ENCODE measurements at places on chromosomes 7 and 10.
A peak's percentile ranks its signal among the peaks of the same experiment; 100 is the strongest.

DNA sequence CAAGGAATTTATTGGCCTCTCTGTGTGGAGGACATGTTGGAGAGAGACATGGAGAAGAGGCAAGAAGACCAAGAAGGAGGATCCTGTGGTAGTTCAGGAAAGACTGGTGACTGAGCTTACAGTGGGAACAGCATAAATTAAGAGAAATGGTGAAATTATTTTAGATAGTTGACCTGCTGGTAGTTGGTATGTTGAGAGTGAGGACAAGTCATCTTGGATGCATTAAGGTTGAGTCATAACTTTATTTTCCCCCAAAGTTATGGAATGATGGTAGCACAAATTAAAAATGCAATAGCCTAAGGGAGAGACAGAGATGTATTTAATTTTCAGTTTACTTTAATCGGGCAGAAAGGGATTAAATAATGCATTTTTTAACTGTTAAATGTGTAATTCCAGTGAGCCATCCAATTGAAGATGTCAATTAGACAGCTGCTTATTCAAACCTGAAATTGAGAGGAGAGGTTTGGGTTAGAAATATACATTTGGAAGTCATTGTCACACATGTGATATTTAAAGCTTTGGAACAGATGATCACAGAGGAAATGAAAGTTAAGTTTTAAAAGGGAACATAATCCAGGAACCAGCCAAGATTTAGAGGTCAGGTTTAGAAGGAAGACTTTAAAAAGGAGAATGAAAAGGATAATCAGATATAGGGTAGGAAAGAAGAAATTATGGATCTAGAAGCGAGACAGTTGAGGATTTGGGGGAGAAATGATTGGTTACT, 80.6 kb downstream of the DGKB start:
- DNase-seq, result peak; percentile 41

DNA sequence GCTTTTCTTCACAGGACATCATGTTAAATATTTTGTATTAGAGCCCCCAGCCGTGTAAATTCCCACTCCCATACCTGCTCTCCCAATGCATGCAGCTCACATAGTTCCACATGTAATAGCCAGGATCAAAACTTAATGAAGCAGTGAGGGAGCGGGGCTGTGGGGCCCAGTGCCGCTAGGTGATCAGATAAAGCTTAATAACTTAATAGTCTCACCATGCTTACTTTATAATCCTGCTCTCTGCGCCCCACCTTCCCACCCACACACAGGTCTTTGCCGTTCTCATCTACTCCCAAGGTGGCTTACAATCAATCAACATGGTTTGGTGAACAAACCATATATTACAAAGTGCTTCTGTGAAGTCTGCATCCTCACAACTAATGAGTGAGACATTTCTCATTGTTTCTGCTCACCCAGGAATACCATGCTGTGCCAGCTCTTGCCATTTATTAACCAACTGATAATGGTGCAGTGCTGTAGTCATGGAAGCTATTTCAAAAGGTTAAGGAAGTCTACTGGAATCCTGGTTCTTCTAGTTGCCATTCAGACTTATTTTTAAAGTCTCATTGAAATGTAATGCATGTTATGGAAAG, 156.4 kb downstream of the CTTNBP2 start:
- no peak for DNase-seq

GRCh38 chr10:112649006-112649821, 202.2 kb downstream of the VTI1A start:
- no peak for DNase-seq

GRCh38 chr7:147885869-147886268, 704.7 kb upstream of the C7orf33 start:
- DNase-seq, result no peak

DNA sequence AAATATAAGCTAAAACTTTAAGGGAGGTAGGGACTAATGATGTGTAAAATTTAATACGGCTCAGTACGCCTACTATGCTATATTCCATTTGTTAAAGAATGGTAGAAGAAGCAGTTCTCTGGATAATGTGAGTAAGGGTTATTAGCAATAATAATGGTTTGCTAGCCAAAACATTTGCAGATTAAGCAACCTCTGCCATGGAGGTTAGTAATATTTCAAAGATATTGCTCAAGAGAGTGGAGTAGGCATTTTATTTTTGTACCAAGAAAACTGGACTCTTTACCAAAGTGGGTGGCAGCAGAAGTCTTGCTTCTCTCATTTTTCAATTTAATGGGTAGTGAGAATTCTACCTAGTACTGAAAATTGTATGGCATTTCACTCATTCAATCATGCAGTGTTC, 158.9 kb upstream of the TMEM106B start:
- no peak for DNase-seq

DNA sequence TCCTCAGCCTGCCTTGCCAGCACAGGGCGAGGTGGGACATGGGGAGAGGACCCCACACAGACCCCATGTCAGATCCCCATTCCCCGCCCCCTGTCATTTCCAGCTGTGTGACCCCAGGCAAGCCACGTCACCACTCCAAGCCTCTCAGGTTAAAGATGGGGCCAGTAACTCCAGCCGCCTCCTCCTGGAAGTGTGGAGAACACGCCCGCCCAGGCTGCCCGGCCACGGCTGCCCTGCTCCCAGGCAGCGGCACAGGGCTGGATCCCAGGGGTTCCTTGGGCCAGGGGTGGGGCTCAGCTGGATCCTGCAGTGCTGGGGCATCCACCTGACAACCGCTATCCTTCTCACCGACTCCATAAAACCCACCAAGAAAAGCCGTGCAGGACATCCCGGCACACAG, 86.1 kb downstream of the PDGFA start:
- no peak for DNase-seq

GRCh38 chr7:157841773-157842370, 505.1 kb downstream of the DNAJB6 start:
- peak; percentile 58 for DNase-seq

GRCh38 chr10:24414597-24414996, 205.7 kb downstream of the KIAA1217 start:
- no peak for DNase-seq

DNA sequence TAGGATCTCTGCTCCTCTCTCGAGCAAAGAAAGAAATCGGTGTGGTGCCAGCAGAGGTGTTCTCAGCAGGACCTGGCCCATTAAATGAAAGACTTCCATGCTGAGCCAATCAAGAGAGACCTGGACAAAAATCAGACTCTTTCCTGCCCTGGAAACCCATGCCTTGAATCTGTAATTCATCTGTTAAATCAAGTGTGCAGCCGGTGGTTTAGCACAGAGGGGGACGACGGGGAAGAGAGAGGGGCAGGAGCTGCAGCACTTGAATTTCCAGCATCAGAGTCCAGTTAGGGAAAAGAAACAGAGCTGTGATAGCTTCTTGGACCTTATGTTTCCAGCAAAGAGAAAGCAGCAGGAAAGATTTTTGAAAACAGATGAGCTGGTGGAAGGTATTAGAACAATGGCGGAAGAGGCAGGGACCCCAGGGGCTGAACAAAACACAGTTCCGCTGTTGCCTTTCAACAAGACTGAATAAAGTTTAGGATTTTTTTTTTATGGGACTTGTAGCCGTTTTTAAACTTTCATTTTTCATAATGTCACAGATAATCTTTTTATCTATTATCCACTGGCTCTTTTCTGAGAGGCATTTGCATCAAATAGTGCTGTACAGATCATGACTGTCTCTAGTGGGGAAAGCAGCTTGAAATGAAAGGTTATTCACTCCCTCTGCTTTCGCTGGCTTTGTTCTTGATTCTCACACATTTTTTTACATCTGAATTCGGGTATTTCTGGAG, 543.6 kb upstream of the GALNT17 start:
- no peak for DNase-seq

DNA sequence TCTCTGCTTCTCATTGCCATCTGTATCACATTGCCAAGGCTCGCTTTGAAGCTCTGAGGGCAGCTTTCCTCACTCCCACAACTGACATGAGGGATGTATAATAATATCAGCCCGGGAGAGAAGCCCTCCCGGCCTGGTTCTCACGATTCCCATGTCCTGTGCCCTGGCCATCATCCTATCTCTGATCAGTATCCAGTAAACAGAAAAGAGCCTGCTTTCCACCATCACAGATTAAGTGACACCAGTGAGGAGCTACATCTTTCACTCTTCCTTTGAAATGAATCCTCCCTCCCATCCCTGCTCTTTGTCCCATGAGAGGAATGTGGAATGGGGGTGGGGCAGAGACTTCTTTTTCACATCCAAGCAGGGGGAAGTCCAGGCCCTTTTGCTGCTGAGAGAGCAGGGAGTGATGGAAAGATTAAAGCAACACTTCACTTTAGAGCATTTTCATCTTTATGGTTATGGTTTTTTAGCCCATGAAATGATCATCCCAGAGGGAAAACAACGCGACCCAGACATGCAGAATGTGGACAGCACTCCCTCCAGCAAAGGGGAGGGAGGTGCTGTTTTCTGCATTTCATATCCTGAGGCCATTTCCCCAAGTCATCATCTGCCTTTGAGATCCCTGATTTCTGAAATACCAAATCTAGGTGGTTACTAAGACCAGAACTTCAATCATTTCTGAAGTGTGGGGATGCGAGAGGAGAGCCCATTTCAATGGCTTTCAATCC, 84.6 kb upstream of the LYZL1 start:
- DNase-seq, result no peak

DNA sequence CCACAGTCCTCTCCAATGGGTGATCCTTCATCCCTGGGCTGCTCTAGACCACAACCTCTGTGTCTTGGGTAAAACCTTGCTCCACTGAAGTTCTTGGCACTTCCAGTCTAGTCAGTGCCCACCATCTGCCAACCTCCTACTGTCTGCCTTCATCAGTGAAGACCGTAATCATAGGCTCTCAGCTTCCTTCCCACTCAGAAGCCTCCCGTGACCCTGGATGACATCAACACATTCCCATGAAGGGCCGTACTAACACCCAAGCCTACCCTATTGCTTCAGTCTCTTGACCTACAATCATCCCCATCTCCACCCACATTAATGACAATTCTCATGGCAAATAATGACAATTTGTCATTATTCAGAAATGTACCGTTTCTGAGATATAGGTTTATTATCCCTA, 27.6 kb upstream of the GARS1 start:
- no peak for DNase-seq

DNA sequence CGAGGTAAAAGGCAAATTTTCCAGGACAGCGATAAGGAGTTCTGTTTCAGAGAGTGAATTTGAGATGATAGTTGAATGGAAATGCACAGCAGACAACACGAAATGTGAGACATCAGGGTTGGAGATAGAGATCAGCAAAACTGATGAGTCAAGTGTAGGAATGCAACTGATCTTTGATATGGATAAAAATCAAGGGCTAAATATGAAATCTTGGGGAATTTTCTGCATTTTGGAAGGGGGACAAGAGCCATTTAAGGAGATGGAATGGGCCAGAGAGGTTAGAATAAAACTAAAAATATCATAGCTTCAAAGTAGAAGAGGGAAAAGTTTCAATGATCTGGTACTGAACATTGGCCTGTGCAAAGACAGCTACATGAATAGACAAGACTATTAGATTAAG, 11.5 kb downstream of the CISD1 start:
- no peak for DNase-seq

DNA sequence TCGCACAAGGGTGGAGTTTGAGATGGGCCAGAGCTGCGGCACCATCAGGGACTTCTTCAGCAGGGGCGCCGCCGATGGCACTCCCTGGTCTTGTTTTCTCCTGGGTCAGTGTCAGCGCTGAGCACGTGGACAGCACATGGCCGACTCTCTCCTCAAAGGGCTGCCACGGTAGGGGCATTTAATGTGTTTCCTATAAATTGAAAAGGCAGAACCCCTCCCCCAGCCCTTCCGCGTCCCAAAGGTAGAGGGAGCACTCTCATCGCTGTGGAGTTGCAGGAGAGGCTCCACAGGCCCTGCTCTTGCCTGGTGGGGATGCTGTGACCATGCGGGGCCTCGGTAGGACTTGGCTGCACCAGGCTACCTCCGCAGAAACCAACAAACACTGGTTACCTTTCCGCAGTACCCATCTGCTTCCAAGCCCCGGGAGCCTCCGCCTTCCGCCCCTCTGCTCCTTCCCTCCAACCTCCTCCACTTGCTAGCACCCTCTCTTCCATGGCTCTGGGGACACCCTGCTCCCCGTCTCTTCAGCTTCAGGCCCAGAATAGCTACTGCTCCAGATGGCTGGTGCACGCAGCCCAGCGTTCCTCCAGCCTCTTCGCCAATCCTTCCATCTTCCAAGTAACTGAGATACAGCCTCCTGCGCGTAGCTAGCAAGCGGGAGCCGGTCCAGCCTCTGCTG, 166.3 kb upstream of the ADCY1 start:
- DNase-seq, result no peak

- DNase-seq, result no peak
Observed at GRCh38 chr7:128136215-128136597, 104.9 kb upstream of the LEP start.

DNA sequence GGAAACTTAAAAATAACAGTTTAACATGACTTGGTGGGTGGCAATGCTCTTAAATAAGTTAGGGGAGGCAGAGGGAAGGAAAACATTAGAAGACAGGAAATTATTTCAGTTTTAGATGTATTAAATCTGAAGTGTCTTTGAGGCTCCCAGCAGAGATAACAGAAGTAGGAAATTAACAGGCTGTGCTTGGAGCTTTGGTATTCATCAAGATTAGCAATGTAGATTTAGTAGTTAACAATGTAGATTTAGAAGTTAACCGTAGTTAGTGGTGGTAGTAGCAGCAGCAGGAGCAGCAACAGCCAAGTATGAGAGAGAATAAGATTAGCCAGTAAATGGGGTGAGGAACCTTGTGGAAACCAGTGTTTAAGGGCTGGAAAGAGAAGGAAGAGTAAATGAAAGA, 48.7 kb upstream of the UBN2 start:
- DNase-seq, result no peak

- no peak for DNase-seq
Observed at GRCh38 chr7:135201350-135201749, 10.0 kb downstream of the WDR91 start.

DNA sequence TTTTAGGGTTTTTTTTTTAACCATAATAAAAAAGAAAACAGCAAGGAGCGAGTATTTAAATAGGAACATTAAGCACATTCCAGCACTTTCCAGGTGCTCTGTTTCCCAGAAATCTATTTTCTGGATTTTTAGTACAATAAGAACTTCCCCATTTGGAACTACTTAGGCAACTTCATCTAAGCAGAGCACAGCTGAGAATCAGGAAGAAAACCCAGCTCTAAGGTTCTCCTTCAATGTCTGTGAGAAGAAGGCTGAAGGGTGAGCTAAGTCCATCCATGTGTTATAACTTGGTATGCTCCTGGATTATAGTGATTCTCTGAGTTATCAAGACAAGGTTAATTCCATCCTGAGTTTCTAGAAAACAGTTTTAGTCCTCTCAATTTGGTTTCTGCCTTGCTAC, 181.9 kb downstream of the CYP26A1 start:
- DNase-seq, result no peak

GRCh38 chr10:34526758-34527730, 288.1 kb downstream of the PARD3 start:
- peak; percentile 97 for DNase-seq

DNA sequence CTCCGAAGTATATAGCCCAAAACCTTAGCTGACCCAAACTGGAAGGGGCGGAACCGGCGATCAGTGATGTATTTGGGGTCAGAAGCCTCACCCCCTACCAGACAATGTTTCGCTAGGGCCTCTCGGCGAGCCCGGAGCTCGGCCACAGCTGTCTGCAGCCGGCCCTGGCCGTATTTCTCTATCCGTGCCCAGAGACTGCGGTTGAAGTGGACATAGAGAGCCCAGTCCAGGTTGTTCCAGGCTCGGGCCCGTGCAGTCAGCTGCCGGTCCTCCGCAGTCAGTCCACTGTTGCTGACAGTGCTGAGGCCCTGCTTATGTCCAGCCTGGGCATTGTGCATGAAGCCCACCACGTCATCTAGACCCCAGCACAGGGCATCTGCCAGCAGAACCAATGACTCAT, 1.5 kb upstream of the TRAPPC14 start:
- DNase-seq, result no peak

GRCh38 chr7:140752533-140752932, 56.0 kb downstream of the NDUFB2 start:
- DNase-seq, result no peak

Measured in fibroblast of mammary gland (primary cell).